ENCODE measurements at places on chromosomes 16 and 17.
A peak's percentile ranks its signal among the peaks of the same experiment; 100 is the strongest.

GRCh38 chr16:71852158-71852557 lies 6.4 kb downstream of the ATXN1L start:
- DNase-seq, result no peak

DNA sequence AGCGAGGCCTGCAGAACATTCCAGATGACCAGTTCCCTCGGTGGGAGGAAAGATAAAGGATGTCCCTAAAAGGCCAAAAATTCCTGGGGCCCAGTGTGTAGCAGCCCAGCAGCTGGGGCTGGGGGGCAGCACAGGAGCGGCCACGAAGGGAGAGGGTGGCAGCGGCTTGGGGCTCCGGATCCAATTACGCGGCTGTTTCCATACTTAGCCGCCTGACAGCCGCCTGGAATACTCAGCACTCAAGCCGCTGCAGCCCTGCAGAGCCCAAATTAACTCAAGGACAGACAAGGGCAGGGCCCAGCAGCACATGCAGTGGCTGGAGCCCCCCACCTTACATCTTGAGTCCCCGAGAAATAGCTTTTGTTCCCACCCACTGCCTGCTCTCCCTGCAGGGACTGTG lies 1.3 kb downstream of the SRL start:
- no peak for DNase-seq

DNA sequence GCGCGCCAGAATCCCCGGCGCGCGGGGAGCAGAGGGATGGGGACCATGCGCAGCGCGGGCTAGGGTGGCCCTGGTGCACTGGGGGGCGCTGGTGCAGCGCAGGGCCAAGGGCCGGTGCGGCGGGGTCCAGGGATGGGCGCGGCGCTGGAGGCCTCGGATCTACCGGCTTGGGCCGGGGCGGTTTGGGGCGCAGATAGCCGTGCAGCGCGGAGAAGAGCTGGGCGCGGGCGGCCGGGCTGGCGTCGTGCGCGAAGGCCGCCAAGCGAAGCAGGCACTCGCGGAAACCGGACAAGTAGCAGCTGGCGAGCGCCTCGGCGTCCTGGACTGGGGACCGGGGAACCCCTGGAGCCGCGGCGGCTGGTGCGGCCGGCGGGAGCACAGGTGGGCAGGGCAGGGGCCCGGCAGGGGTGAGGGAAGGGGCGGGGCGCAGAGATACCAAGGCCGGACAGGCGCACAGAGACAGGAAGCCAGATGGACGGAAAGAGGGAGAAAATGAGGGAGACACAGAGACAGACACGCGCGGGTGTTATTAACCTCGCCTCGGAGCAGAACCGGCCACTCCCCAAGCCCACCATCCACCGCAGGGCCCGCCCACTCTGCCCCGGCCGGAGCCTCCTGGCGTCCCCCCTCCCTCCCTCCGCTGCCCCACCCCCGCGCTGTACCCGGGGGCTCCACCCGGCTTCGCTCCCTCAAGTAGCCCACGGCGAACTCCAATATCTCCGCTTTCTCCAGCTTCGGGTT lies 2.1 kb downstream of the HES7 start:
- DNase-seq, result peak; percentile 60

DNA sequence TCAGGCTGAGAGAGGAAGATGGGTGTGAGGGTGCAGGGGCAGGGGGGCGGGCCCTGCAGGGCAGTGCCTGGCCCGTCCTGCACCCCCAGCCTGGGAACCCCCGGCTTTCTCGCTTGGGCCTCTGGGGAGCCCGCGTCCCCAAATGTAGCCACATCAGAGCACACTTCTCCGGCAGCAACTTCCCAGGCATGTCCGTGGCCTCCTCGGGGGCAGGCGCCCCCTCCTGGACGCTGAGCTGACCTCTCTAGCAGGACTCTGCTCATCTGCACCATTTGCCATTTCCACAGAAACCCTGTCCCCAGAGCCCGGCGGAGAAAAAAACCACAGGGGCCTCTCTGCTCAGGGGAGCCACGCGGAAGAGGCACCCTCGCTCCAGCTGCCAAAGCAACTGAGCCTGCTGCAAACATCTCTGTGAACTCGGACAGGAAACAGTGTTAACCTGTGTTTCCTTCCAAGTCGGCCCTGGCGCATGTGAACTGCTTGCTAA lies 63.4 kb downstream of the KLHDC4 start:
- DNase-seq, result peak; percentile 62

DNA sequence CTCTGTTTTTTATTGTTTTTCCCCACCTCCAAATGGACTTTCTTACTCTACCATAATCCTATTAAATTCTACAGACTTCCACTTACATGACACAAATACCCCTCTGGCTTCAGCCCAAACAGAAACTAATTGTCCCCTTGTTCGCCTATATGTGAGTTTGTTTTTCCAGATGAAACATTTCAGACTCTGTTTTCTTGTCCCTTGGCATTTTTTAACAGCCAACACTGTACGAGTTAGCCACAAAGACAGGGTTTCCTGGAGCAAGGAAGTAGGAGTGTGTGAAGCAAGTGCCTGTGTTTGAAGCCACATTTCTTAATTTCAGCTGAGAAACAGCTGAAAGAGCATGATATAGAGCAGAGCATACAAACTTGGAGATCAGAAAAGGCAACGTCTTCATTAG lies 382.2 kb upstream of the CDH5 start:
- DNase-seq, result no peak

GRCh38 chr17:75927286-75927922 lies 13.4 kb downstream of the FBF1 start:
- DNase-seq, result no peak

DNA sequence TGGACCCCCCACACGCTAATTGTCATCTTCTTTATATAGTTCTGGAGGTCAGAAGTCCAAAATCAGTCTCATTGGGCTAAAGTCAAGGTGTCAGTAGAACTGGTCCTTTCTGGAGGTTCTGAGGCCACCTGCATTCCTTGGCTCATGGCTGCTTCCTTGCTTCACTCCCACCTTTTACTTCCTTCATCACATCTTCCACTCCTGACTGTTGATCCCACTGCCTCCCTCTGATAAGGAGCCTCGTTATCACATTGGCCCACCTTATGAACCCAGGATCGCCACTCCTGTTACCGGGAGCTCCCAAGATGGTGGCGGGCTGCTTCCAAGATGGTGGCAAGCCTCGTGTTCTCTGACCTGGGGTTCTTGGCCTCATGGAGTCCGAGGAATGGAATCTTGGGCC lies 83.0 kb downstream of the CDC27 start:
- no peak for DNase-seq

- peak; percentile 22 for DNase-seq
Measured at GRCh38 chr17:65750631-65751115, 189.2 kb upstream of the AXIN2 start.

- peak; percentile 38 for DNase-seq
Measured at GRCh38 chr17:39591958-39592954, 15.5 kb downstream of the NEUROD2 start.

DNA sequence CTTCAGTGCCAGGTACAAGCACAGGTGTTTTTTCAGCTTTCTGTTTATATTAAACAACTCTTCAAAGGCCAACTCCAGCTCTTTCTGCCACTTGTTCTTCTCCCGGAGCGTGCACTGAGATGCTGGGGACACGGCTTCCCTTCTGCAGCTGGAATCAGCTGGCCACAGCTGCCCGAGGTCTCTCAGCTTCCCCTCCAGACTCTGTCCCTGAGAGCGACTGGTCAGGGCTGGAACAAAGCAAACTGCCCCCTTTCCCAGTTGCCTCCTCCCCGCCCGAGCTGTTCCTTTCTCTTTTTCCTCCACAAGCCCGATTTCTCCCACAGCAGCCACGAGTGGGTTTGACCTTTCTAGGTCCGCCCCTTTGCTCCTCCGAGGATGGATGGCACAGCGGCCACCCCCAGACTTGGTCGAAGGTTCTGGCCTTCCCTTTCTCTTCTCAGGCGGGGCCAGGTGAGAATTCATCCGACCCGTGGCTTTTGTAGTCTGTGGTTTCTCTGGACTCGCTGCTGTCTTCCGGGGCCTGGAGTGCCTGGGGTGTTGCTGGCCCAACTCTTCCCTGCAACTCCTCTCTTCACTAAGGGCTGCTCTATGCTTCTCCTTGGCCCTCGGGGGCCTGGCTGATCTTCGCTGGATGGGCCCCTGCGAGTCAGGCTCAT lies 11.5 kb downstream of the CEP295NL start:
- no peak for DNase-seq

DNA sequence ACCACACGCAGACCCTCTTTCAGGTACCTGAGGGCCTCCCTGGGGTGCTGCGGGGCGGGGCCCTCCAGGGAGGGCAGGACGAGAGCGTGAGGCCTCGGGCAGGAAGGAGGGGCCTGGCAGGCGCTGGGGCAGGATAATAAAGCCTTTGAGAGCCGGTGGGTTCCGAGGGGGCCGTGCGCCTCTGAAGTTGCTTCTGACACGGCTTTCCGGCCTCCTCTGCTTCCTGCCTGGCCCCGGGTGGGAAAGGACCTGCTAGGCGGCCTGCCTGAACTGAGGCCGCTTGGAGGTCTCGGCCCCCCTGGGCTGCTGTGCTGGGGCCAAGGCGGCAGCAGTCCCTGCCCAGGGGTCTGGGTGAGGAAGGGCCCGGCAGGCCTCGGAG lies 10.4 kb downstream of the CENPX start:
- no peak for DNase-seq

GRCh38 chr16:54974367-54974766 lies 43.7 kb downstream of the IRX5 start:
- no peak for DNase-seq

- no peak for DNase-seq
Measured at GRCh38 chr16:47175152-47175551, 31.4 kb upstream of the NETO2 start.

- no peak for DNase-seq
Measured at GRCh38 chr17:948284-948852, 31.2 kb downstream of the NXN start.

- DNase-seq, result no peak
Measured at GRCh38 chr16:87012954-87013938, 303.9 kb downstream of the C16orf95 start.

DNA sequence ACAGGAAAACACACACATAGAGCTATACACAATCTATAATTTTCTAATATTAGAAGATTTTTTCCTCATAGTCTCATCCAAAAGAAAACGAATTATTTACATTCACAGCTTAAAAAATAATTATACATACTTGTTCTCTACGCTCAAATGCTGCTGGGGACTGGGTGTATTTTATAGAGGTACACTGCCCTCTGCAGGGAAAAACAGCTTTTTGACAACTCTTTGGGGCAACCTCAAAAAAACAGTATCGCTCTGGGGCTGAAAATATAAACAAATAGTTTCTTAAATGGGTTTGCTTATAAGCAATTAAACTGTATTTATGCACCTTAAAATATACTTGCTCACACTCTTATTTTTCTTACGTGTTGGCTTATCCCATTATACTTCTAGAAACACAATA lies 261.8 kb upstream of the PSMD7 start:
- no peak for DNase-seq

DNA sequence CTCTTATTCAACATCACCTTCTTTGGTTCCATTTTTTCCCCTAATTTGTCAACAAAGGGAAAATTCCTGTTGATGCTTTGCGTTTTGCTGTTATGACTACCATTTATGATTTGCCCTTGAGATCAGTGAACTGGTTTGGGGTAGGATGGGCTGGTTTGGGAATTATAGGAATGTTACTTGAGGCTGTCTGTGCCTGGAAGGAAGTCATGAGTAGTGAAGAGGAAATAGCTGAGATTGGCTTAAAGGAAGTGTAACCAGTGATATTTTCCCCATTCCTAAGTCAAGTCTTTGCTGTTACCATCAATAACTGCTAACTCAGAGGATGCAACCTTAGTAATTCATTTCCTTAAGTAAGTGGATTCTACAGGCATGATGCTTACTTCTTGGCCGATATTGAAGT lies 179.2 kb downstream of the MAP2K6 start:
- DNase-seq, result no peak

DNA sequence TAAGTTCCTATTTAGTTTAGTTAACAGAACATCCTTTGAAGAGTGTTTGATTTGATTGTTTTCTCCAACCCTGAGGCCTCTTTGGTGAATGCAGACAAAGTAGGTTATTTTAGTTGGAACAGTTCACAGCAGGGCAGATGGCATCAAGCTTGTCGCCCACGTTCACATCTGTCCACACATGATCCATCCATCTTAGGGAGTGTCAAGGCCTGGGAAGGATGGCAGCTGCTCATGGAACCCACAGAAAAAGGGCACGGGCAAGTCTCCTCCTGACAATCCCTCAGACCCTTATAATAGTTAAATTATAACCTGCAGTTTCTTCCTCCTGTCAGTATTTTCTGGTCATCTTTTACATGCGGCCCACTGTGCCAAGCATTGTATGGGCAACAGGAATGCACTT lies 60.2 kb downstream of the KNOP1 start:
- DNase-seq, result no peak

GRCh38 chr16:52713740-52714139 lies 166.8 kb upstream of the TOX3 start:
- DNase-seq, result no peak

GRCh38 chr16:4686497-4687210 lies 6.7 kb upstream of the NUDT16L1 start:
- DNase-seq, result no peak

DNA sequence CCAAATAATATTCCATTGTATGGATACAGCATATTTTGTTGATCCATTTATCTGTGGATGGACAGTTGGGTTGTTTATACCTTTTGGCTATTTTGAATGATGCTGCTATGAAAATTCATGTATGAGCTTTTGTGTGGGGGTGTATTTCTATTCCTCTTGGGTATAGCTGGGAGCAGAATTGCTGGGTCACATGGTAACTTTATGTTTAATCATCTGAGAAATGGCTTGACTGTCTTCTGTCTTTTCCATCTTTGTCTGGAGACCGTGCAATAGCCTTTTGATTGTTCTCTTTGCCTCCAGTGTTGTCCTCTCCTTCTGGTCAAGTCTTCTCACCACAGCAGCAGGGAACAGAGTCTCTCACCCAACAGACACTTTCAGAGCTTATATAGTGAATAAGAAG lies 20.5 kb upstream of the MAF start:
- no peak for DNase-seq

- DNase-seq, result no peak
Measured at GRCh38 chr16:83785455-83785854, 22.3 kb upstream of the HSBP1 start.

DNA sequence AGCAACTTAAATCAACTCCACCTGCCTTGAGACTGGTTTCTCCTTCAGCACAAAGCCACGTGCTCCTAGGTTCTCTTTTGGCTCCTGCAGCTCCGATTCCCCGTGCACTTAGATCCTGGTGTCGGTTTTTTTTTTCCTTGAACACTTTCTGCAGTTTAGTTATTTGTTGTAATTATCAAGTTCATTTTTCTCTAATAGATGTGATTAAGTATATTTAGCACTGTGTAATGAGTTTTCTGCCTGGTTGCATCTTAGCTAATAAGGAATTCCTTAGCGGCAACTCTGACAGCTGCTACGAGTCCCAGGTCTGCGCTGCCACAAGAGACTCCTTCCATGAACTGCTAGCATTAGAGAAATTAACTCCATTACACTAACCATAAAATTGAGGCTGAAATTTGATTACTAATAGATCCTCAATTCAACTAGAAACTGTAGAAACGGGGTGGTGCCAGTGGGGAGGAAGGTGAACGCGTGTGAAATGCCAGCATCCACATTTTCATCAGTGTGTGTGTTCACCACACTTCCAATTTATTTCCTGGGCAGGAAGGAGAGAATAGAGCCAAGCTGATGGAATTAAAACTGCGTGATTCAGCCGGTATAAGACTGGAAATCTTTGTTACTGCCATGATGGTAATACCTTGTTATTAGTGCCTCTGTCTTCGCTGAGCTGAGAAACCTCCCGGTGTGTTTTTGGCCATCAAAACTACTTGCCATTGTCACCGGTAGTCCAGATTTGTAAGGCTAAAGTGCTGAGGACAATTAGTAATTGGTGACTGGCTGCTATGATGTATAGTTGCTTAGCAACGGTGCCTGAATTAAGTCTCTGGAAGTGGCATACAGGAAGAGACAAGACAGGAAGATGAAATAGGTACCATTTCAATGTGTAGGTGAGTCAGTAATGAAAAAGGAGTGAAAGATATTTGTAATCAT lies 232.4 kb downstream of the IRX3 start:
- no peak for DNase-seq

Data from activated CD4-positive, alpha-beta memory T cell treated with anti-CD3 and anti-CD28 coated beads, Interleukin-2, amount 10 ng/mL, durations not matched to agents 7 days and 5 days (primary cell).